ENCODE measurements at places on chromosomes 4 and X.

GRCh38 chr4:2261110-2261852 lies 628 bp downstream of the MXD4 start:
- DNase-seq: peak; percentile 59

DNA sequence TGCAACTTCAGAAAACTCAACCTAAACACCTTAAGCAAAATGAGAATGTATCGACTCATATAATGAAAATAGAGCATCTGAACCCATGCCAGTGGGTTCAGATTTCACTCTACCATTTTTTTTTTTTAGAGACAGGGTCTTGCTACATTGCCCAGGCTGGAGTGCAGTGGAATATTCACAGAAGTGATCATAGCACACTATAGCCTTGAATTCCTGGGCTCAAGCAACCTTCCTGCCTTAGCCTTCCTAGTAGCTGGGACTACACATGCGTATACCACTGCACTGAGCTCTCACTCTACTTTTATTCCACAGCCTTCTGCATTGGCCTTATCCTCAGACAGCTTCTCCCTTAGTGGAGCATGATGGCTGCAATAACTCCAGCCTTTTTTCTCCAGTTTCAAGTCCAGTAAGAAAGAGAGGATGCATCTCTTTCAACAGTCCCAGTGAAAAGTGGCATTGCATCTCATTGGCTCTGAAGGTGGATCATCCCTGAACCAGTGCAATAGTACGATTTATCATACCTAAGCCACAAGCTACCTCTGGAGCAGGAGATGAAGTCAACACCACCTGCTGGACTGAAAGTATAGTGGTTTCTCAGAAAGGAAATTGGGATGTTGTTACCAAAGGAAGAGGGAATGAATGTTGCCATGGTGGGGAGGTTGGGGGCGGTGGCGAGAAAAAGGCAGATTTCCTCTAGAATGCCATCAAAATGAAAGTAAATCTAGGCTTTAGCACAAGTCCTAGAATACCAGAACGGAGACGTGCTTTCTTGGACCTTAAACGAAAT lies 2.0 kb upstream of the SOD3 start:
- DNase-seq: no peak

DNA sequence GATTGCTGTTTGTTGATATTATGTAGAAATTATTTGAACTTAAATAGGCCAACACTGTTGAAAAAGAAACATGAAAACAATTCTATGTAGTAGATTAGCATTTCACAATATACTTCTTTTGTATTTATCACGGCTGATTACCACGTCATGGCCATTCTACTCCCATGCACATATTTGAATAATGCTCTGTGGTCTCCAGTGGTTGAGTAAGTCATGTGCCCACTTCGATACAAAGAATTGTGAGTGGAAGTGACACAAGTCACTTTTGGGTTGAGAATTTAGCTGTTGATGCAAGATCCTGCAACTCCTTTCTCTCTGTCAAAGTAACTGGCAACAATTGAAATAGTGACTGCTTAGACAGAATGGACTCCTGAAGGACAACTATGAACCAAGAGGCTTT lies 6.7 kb upstream of the FSTL5 start:
- DNase-seq: no peak

DNA sequence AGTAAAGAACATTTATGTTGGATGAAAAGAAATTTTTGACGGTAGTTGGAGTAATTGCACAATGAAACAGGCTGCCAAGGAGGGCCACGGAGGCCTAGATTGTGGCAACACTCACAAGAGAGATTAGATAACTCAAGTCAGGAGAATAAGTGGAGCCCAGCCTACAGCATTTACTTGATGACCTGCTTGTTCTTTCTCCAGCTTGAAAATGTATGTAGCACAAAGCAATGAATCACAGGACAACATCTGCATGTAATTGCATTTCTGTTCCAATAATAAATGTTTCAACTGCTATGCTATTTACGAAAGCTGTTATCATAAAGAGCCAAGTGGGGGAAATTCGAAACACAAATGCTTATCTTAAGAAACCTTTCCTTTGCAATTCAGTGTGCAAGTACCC lies 221.2 kb upstream of the MID1 start:
- no peak for DNase-seq

GRCh38 chr4:53022513-53023100 lies 160.5 kb downstream of the RASL11B start:
- DNase-seq: no peak

DNA sequence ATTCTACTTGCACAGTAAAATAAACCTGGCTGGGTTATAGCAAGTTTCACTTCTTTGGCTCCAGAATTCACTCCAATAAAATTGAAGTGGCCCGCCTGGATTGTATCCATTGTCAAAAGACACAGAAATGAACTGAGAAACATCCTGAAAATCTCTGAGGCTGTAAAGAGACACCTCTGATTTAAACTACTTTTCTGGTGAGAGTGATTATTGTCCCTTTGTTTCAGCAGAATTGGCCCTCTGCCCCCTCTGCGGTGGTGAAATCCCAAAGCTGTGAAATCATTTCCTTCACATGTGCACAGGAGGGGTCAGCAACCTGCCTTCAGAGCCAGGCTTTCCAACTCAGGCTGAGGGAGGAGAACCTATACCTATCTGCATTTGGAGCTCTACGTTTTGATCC lies 23.0 kb downstream of the GAB3 start:
- DNase-seq: no peak

- DNase-seq: no peak
These were observed 49.9 kb downstream of the DOCK11 start for GRCh38 chrX:118545510-118545909.

DNA sequence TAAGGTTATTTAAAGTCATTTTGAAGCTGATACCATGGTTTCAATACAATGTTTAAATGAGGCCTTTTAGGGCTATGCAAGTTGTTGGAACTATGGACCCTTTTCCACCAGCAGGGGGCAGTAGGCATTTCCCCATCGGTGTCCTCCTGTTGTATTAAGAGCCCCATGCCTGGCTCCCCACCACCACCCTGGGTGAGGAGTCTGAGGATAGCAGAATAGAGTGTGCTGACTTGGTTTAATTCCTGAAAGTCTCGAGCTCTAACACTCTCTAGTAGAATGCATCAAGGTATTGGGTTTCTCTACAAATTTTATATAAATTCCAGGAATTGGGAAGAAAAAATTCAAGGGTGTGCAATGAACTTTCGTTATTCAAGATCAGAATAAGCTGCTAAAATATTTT lies 234.8 kb upstream of the JADE1 start:
- peak; percentile 1 for DNase-seq

GRCh38 chrX:150150076-150150779 lies 211.9 kb upstream of the EOLA2 start:
- no peak for DNase-seq

GRCh38 chr4:98470831-98471230 lies 187.6 kb downstream of the TSPAN5 start:
- no peak for DNase-seq

GRCh38 chr4:40548256-40548655 lies 81.4 kb downstream of the RBM47 start:
- no peak for DNase-seq

DNA sequence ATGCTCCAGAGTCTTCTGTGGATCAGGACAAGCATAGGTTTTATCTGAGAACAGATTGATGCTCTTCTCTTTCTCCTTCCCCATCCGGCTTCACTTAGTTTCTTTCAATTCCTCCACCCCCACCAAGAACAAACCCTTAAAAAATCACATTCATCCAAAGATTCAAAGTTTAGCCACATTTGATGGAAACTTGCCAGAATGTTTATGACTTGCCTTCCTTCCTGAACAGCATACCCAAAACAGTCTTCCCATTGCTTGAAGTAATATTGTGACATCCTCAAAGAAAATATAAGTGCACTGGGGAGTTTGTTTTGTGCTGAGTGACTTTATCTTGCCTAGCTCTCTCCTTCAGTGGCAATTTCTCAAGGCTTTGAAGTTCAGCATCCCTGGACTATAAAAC lies 83.0 kb downstream of the MAGEB17 start:
- no peak for DNase-seq

GRCh38 chrX:84174348-84174747 lies 13.7 kb downstream of the RPS6KA6 start:
- no peak for DNase-seq

DNA sequence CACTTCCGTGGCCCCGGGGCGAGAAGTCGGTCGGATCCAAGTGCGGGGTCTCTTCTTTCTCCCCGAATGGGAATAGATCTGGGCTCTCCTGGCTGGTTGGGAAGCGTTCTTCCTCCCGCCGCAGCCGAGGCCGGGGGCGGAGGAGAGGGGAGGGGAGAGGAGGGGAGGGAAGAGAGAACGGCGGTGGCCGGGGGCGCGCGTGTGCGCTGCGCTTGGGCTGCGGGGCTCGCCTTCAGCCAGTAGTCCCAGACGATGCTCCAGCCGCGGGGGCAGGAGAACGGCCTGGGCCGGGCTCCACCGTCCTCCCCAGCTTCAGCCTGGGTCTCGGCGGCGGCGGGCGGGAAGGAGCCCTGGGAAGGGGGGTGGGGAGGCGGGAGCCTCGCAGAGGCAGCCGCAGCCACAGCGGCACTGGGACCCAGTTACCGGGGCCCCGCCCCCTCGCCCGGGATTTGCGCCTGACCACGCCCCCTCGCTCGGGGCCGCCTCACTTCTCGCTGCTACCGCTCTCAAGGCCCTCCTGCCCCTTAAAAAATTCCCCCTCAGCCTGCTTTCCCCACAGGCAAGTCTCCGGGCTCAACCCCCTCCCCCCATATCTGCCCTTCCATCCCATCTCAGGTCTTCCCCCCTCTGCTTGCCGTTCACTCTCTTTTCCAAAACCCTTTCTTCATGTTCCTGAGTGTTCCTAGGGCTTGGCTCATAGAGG lies at the start of gene FGD1:
Gene FGD1, minus strand, starts transcription at position 421 of the 703 bp plus-strand sequence. CDS start 802 bp downstream, outside the sequence.
- no peak for DNase-seq

DNA sequence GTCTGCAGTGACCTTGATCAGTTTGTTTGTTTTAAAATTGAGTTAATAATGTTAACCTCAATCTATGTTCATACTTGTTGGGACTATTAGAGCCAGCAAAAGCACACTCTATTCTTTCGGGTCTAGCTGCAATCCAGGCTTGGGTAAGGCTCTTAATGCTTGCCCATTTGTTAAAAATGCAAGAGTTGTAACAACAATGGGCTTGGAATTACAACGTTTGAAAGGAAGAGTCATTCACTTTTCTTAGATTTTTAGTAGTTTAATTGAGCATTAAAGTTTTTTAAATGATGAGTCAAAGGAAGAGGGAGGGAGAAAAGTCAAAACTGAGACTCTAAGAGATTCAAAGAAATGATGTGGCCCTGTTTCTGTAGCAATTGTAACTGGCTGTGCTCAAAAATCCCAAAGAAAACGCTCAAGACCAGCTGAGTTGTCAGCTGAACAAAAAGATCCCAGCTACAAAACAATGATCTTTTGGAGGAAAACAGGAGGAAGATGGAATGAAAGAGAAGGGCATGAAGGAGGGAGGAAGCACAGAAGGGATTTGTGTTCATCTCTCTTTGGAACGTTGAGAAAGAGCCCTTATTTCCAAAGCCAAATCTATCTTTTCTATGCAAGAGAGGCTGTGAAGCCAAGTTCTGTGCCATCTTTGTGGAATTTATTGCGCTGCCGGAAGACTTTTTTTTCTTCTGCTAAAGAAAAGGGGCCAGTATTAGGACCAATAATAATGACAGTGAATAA lies 5.5 kb downstream of the SCD5 start:
- no peak for DNase-seq

DNA sequence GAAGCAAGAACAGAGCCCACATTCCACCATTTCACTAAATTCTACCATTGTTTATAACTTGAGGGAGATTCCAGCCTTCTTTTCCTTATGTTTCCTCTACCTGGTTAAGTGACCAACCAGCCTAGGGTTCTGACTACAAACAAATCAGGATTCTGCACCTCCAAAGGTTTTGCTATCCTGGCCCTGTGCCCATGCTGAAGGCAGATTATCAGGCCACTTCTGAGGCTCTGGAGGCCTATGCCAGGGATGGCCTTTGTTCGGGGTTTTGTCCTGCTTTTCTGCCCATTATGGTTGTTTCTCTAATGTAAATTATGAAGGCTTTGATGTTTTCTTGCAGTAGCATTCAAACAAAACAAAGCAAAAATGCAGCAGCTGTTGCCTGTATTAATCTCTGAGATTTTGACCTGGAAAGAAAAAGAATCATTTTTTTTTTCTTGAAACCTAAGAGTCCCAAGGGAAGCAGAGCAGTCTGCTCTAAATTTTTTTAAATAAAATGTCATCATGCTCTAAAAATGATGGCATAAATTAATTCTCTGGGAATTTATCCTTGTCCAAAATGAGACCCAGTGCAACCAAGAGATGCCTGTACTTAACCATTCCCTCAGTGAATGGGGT lies 55.6 kb downstream of the RNF150 start:
- DNase-seq: no peak

DNA sequence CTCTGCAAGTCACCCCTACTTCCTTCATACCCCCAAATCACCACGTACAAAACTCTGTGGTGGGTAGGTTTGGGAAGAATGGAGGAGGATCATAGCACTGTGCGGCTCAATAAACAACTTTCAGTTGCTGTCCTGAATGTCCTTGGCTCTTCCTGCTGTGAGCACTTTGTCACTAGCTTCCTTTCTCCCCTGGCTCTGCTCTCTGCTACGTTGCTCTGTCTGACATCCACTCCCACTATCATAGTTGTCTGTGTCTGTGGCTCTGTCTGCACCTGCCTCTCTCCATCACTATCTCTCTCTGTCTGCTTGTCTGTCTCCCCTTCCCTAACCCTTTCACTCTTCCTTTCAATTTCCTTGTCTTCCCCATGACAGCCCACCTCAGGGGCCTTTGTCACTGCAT lies 21.2 kb upstream of the SMPX start:
- DNase-seq: no peak

DNA sequence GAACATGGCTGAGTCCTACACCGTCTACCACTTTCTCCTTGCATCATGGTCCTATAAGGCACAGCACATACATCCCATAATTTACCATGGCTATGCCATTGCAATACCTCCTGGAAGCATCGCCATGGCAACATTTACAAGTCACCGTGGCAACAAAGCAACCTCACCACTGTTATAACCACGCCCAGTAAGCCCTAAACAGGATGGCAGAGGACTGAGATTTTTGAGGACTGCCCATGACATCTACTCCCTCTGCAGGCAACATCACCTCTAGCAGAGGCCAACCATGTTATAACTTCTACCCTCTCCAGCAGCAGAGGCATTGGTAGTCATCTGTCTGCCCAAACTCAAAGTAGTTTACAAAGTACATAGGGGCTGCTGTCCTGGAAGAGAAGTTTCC lies 29.7 kb downstream of the BCOR start:
- no peak for DNase-seq

DNA sequence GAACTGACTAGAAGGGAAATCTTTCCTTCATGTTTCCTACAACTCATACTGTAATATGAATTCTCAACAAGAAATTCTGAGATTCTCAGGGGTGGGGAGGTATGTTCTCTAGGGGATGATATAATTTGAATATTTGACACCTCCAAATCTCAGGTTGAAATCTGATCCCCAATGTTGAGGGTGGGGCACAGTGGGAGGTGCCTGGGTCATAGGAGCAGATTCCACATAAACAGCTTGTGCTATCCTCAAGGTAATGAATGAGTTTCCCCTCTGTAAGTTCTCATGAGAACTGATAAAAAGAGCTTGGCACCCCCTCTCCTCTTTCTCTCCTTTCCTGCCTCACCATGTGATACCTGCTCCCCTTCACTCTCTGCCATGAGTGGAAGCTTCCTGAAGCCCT lies 21.5 kb downstream of the FBXW7 start:
- no peak for DNase-seq
